ENCODE measurements at places on chromosomes 7 and 10.

GRCh38 chr10:23158370-23158769, 33.7 kb upstream of the PTF1A start:
- no peak for DNase-seq

DNA sequence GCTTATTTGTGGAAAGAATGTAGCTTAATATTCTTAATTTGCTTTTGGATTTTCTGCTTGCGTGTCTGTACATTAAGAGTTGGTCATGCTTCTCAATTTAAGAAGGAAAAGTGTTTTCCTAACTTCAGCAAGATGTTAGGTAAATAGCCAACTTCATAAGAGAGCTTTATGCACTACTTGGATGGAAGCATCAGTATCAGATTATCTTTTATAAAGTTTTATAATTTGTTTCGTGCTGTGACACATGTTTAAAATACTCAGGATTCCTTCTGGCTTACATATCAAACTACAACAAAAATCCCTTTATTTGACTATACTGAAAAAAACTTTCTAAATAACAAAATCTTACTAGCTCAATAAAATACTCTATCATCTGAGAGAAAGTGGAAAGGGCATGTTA, 34.8 kb upstream of the AGR2 start:
- DNase-seq = peak; percentile 31

- no peak for DNase-seq
These were observed 117.2 kb downstream of the PIP4K2A start for GRCh38 chr10:22597138-22597537.

DNA sequence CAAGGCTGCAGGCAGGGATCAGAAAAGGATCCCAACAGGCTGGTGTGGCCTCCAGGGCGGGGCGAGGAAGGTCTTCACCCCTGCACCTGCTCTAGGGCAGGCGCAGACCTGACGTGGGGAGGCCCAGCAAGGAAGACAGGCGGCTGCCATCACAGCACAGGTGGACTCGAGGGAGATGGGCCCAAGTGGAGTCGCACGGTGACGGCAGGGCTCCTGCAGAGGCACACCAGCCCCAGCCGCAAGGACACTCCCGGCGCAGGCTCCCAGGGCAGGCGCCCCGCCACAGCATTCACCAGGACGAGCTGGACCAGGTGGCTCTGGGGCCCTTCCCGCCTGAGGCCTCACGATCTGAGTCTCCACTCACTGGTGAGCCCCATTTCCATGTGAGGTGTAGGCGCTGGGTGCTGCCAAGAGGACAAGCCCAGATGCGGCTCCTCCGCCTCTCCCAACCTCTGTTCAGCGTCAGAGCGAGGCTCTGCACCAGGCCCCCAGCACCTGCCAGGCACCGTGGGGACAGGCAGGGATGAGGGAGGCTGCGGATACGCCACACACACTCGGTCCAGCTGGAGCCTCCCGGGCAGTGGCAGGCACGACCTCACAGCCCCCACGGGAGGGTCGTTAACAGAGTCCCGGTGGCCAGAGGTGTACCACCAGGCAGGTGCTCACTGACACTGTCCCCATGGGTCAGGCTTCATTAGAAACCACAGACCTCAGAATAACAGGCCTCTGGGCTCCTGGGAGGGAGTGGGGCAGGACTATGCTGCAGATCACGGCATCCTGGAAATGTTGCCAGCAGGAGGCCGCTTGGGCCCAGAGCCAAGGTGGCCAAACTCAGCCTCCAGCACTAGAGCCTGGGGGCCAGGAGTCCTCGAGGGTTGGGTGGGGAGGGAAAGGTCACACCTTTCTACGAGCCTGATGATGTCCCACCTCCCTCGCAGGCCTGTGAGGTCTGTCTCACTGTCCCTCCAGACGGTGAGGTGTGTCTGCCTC, 111.6 kb downstream of the MAD1L1 start:
- no peak for DNase-seq

GRCh38 chr7:5231811-5232484, 41.9 kb downstream of the WIPI2 start:
- DNase-seq = no peak

DNA sequence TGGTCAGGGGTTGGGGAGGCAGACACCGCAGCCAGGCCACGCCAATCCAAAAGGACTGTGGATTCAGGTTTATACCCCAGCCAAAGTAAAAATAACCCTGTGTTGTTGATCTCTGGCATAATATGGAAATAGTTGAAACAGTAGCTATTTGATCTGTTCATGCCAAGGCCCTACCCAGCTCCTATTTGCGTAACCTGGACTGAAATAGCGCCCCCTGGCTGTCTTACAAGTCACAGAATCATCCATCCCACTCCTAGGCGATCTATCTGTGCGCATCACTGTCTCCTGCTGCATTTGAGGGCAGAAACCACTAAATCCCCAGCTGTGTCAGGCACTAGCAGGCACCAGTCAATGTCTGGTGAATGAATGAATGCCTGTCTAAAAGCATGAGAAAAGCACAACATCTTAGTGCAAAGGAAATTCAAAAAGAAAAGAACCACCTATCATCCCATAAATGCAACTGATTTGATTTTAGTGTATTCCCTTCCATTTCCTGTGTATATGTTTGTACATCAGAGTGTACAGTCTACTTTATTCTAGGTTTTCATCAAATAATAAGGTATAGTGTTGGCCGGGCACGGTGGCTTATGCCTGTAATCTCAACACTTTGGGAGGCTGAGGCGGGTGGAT, 160.0 kb downstream of the SLIT1 start:
- DNase-seq = no peak

DNA sequence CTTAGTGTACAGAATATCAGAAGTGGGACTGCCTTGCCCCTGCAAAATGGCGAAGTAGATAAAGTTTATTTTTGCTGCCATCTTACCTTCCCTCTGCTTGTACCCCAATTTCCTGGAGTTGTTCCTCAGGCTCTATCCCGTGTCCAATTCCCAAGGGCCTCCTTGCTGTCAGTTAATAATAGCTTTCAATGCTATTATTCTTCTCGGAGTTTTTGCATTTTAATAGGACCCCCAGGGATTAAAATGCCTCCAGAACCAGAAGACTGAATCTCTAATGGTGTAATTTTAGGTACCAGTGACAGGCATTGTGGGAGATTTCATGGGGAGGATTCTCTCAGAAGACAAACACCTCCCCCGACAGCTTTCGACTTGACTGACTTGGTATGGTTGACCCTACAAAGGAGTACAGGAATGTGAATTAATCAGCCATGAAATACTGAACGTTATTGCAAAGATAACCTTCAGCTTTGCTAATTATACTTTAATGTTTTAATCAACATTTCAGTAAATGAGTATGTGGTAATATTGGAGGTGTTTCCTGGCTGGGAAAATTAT, 75.2 kb downstream of the ZNF22 start:
- no peak for DNase-seq

GRCh38 chr7:22962775-22963350, 51.1 kb downstream of the HYCC1 start:
- DNase-seq = no peak

- DNase-seq = no peak
These were observed 22.7 kb downstream of the CISD1 start for GRCh38 chr10:58291538-58292174.

- no peak for DNase-seq
These were observed 1.5 kb upstream of the GRIFIN start for GRCh38 chr7:2477447-2478398.

DNA sequence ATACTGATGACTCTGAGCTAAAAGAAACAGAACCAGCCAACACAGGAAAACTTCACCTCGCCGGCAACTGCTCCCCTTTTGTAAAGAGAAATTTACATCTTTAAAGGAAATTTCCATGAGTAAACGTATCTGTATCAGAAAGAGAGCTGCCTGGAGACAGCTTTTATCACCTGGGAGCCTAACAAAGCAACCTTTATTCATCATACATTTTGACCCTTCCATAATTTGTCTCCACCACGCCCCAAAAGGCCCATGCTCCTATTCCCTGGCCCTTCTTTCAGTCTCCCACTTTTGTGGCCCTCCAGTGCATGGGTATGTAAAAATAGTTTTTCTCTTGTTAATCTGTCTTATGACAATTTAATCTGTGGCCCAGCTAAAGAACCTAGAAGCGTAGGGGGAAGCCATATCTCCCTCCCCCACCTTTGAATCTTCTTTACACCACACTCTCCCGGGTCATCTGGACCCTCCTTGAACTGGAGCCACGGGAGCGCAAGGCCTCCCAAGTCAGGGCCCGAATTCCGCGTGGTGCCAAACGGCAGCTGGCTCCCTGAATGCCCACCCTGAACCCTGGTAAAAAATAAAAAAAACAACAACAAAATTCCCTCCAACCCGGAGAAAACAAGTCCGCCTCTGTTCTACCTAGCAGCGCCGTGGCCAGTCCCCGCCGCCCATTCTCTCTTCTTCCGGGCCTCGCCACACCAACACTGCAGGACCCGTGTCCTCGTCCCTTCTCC, 15.4 kb upstream of the FKBP9 start:
- DNase-seq = no peak

DNA sequence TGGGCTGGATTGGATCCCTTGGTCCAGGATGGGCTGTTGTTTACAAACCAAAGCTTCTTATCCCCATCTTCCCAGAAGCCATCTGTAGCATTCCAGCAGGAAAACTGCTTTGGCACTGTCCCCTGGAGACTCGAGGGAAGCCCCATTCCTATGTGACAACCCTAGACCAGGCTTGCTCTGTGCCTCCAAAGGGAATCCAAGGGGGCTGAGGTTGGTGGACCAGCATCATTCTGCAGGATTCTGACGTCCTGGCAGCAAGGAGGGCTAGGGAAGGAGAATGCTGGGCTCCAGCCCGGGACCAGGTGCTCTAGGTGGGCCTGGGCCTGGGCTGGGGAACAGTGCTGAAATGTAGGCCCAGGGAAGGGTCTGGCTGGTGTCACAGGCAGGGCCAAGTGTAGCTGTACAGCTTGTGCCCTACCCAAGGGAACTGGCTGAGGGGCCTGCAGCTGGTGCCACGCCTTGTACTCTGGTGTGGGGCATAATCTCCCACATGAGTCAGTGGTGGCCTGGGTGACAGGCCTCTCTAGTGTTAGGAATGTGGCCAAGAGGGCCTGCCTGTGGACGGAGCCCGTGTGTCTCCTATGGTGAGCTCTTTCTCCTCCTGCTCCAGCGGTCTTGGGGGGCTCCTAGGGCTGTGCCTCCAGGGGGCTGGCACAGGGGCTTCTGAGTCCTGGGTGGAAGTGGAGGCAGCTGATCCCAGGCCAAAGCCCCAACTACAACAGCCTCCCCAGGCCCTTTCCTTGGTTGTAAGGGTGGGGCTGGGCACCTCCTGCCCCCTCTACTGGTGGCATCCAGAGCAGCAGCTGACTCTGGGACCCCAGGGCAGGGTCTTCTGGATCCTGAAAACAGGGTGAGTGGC, 25.2 kb downstream of the TRIM8 start:
- no peak for DNase-seq

- DNase-seq = no peak
These were observed 261.2 kb upstream of the SEMA3A start for GRCh38 chr7:84455788-84456187.

- DNase-seq = no peak
These were observed 46.7 kb downstream of the ZFAND4 start for GRCh38 chr10:45625879-45626278.

- no peak for DNase-seq
These were observed 94.3 kb downstream of the ZMIZ1 start for GRCh38 chr10:79162861-79163665.

GRCh38 chr10:28842321-28842720, 165.0 kb downstream of the BAMBI start:
- DNase-seq = peak; percentile 67

- DNase-seq = no peak
These were observed 17.9 kb downstream of the SEM1 start for GRCh38 chr7:96691702-96692101.

- DNase-seq = no peak
These were observed 18.4 kb upstream of the TBRG4 start for GRCh38 chr7:45129906-45130305.

- no peak for DNase-seq
These were observed 748.7 kb downstream of the AUTS2 start for GRCh38 chr7:70346844-70347462.

- no peak for DNase-seq
These were observed 176.1 kb upstream of the KLF6 start for GRCh38 chr10:3961082-3961481.

- no peak for DNase-seq
These were observed 34.8 kb downstream of the VOPP1 start for GRCh38 chr7:55537458-55537990.

- no peak for DNase-seq
These were observed 713 bp downstream of the LZTS2 start for GRCh38 chr10:101000127-101000914.

DNA sequence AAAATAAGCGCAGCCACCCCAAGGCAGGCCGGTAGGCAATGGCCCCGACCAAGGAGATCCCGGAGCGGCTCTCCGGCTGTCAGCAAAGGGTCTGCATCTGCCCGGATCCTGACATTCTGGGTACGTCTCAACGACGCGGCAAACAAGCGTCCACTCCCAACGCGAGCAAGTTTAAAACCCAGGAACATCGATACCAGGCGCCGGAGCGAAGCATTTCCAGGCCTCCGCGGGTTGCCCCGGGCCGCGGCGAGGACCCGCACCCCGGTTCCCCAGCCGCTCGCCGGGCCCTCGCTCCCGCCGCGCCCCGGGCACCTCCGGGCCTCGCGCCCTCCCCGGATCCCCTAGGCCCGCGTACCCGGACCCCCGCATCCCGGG, 453 bp downstream of the URGCP start:
- DNase-seq = no peak

DNA sequence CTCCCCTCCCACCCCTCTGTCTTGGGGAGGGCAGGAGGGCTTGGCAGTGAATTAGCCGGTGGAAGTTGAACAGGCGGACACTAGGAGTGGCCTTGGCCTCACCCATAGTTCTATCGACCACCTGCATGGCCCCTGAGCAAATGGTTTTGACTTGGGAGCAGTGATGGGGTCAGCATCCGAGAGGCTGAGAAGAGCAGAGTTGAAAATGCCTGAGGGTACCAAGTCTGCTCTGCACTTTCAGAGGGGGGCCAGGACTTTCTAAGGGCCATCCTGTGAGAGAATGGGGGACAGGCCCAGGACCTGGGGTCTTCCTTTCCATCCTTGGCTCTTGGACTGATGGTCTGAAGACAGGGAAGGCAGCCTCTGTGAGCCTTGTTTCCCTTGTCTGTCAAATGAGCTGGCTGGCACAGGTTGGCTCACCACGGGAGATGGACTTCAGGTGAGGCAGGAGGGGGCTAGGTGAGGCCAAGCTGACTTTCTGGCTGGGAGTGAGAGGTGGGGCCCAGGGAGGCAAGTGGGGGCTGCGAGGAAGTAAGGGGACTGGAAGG, 29.4 kb downstream of the CDH23 start:
- DNase-seq = no peak

- DNase-seq = no peak
These were observed 102.2 kb upstream of the ANKRD1 start for GRCh38 chr10:91022924-91023699.

DNA sequence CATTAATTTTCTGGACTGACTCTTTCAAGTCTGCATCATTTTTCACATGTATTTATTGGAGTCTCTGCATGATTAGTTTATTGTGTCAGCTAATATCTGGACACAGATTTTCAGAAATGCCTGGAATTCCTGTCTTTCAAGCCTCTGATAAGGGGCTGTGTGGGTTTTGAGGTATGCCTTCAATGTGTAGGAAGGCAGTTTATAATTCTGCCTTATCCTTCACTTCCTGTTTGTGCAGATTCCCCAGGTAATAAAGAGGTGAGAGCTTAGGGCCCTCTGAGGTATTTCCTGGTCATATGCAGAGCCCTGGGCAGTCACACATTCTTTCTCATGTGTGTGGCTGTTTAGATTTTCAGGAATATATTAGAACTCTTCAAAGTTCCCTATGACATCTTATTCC, 79.4 kb upstream of the PRKCQ start:
- DNase-seq = no peak
